Natural killer cell (primary cell): ENCODE measurements at places on chromosomes 3 and 15. TPM values are rescaled to one million over a fixed set of nuclear protein-coding genes. Genes with fewer than 3 reads are reported as not detected.

The PLSCR2 gene
- total RNA-seq, result not detected

The NEO1 gene
- total RNA-seq, result 16.3 TPM

The TAGLN3 gene
- not detected for total RNA-seq

The SCN10A gene
- not detected for total RNA-seq

The CSTA gene
- 4.0 TPM for total RNA-seq

The MESP2 gene
- total RNA-seq, result not detected

The HHATL gene
- total RNA-seq, result not detected

The TLR9 gene
- 0.21 TPM for total RNA-seq

The B4GALT4 gene
- 54.1 TPM for total RNA-seq

The VGLL3 gene
- not detected for total RNA-seq

The COL6A6 gene
- not detected for total RNA-seq

The ZNF80 gene
- 0.48 TPM for total RNA-seq

The GOLGA8G gene
- 0.11 TPM for total RNA-seq

The TMC3 gene
- total RNA-seq, result not detected
